Ammon's horn (tissue), 1 donor: ENCODE measurements at places on chromosomes 3 and 15.

DNA sequence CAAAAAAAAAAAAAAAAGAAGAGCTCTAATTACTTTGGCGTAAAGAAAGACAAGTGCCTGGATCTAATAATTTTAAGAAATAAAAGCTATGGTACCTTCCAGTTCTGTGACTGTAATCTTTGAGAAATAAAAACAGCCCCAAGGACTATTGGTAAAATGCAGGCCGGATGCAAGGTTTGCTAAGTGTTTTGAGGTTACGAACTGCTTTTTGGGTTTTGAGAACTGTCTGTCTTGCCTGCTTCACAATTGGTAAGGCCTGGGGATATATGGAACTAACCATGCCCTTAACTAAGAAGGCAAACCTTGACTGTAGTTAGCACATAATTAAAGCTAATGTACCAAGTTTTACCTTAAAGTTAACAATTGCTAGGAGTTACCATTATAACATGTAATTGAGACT, 388.4 kb upstream of the CBLB start:
- DNase-seq: no peak

- DNase-seq: no peak
Observed at GRCh38 chr15:50249704-50250103, 15.8 kb downstream of the HDC start.

GRCh38 chr15:91099616-91099994, 452 bp upstream of the SV2B start:
- DNase-seq: peak; percentile 74

GRCh38 chr3:88640581-88640980, 466.8 kb upstream of the EPHA3 start:
- DNase-seq: no peak

DNA sequence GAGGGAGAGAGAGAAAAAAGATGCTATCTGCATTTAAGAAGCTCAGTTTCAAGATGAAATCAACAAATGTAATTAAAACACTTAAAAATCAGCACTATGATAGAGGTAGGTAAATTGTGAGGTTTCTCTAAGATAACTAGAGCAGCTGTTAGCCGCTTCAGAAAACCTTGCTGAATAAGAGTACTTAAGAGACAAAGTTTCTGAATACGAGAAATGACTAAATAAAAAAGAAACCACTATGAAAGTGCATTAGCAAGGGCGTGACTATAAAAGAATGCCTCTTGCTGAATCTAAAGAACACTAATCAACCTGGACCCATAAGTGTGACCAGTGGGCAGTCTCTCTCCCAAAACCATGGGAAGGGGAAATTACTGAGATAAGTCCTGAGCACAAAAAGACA, 41.8 kb downstream of the IQCB1 start:
- DNase-seq: no peak

- no peak for DNase-seq
Observed at GRCh38 chr3:192307631-192308030, 419.7 kb downstream of the FGF12 start.

DNA sequence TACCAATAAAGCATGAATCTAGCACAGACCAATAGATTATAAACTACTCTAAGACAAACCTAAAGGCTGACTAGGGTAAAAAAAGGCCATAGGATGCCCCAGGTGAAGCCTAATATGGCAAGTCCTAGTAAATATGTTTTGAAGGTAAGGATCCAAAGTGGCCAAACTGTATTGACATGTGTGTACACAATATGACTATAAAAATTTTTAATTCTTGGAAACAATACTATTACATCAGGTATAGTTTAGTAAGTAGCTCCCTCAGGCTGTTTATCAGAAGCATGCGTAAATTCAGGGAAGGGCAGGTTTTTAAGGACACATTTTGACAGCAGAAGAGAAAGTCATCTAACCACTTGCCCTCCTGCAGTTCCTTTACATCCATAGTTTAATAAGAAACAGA, 18.8 kb downstream of the GNB4 start:
- DNase-seq: no peak

DNA sequence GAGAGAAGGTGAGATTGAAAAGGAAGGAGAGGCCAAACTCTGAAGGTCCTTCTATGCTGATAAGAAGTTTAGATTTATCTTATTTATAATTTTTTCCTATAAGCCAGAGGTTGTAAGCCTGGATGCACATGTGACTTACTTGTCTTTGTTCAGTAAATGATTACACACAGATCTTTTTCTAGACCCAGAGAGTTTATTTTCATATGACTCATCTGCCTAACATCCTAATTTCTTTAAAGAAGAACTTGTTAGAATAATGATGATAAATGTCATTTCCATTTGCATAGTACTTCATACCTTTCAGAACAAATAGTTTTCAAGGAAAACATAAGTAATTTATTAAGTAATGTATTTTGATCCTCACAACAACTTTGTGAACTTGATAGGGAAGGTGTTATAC, 434.8 kb upstream of the DPH6 start:
- DNase-seq: no peak

GRCh38 chr3:67196677-67197076, 198.6 kb downstream of the KBTBD8 start:
- no peak for DNase-seq

DNA sequence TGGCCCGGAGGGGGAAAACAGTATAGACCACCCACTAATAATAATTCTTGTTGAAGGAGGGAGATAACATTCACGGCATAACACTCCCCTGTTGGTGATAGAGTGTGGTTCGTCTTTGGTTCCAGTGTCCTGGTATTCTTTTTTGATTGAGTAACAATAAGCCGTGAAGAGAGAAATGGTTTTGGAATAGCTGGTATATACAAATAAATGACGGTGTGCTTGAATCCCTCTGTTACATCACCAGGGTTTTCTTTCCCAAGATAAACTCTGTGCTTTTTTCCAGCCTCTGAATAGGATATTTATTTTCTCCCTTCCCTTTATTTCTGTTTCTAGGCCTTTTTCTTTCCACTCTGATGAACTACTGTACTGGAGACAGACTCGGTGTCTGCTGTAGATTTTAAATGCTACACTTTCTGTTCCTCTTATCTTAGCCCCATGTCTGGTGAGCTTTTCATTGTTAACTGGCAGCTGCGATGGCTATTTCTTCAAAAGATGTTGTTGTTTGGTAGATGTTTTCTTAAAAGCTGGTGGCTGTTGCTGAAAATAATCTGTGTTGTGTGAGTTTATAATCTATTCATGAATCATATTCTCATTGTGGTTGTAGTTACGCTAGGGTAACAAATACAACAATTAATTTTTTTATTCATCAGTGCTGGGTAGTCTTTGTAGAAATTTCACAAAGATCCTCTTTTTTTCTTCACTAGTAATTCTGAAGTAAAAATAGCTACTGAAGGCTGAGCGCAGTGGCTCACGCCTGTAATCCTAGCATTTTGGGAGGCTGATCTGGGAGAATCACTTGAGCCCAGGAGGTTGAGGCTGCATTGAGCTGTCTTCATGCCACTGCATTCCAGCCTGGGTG, 15.5 kb upstream of the SCAANT1 start:
- DNase-seq: peak; percentile 37

DNA sequence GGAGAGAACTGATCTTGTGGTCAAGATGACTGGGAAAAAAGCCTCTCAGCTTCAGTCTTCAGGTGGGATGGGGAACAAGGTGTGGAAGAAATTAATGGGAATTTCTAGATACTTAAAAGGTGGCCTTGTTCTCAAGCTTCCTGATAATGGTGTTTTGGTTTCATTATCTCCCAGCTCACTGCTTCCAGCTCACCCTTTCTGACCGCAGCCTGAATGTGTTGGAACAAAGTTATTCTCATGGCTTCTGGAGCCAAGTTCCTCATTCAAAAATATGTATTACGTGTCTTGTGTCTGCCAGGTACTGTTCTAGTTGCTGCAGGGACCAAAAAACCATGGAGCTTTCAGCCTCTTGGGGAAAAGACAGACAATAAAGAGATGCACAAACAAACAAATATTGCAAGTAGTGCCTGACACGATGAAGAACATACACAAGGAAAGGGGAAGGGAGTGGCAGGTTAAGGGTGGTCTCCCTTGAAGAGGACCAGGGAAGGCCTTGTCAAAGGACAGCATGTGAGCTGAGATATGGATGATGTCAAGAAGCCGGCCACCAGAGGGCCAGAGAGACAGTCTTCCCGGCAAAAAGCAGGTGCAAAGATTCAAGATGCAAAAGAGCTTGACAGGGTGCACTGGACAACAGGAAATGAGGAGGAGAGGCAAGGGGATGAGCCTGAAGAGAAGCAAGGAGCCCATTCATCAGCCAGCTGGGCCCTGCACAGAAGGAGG, 35.5 kb downstream of the ARRDC4 start:
- no peak for DNase-seq

GRCh38 chr15:52008698-52009434, 10.2 kb upstream of the MAPK6 start:
- DNase-seq: no peak

GRCh38 chr3:176286476-176287085, 910.7 kb downstream of the TBL1XR1 start:
- no peak for DNase-seq

DNA sequence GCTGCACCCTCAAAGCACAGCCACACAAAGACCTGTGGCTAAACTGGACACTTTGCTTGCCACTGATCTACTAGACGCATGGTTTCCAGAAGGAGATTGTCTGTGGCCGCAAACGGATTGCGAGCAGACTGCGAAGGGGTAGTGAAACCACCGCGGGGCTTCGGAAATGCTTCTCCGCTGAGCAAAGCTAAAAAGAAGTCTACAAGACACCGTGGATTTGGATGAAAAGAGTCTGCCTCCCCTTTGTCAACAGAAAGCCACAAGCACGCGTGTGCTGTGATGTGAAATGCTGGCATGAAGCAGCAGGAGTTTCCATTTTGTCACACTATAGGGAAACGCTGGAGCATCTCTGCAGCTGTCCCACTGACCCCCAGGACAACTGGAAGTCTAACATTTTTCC, 63.0 kb downstream of the TMEM44 start:
- DNase-seq: peak; percentile 43

- DNase-seq: peak; percentile 75
Observed at GRCh38 chr3:48564022-48564421, 441 bp upstream of the UCN2 start.

DNA sequence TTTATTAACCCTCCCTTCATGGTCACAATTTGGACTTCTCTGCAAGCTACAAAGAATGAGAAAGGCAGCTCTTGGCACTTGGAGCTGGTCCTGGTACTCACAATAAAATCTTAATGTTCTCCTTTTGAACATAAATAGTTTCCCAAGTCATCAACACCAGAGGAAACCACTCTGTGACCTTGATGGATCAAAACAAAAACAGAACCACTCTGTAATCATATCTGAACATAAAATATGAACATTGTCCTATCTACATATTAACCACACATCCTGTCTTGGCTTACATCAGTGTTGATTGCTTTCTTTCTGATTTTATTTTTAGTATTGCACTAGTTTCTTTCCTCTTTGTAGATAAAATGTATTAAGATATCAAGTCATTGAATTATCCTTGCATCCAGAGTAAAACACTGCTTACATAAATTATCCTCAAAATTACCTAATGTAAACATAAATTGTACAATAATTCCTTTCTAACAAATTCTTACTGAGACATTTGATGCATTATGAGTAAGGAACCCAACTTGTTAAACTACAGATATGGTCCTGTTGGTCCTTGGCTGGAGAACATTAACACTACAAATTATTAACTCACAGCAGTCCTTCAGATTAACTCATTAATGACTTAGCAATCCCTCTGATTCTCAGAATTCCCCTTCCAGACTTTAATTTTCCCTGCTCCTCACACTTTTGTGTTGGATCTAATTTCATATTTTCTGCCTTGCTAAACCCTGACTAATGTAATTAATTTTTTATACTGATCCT, 860.5 kb downstream of the DIPK2A start:
- DNase-seq: no peak

- DNase-seq: no peak
Observed at GRCh38 chr3:4738737-4739274, 240.4 kb upstream of the BHLHE40 start.
